Pons (tissue), 1 donor: ENCODE measurements at places on chromosomes 6 and 20.

DNA sequence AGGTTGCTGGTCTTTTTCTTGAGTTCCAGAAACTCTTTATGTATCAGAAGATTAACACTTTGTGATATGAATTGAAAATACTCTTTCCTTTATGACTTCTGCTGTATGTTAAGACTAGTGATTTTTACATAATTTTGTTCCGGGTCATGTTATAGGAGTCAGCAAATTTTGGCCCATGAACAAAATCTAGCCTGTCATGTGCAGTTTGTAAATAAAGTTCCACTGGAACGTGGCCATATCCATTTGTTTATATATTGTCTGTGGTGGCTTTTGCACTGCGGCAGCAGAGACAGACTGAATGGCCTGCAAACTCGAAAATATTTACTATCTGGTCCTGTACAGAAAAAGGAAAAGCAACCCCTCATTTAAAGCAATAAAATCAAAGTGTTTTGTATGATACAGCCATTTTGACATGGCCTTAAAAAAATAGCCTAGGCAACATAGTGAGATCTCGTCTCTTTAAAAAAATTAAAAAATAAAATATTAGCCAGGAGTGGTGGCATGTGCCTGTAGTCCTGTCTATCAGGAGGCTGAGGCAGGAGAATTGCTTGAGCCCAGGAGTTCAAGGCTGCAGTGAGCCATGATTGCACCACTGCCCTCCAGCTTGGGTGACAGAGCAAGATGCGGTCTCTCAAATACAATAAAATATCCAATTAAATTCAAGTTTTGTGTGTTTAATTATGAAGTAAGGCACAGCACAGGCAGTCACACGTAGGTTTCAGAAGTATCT, 36.9 kb downstream of the SNX9 start:
- no peak for DNase-seq

DNA sequence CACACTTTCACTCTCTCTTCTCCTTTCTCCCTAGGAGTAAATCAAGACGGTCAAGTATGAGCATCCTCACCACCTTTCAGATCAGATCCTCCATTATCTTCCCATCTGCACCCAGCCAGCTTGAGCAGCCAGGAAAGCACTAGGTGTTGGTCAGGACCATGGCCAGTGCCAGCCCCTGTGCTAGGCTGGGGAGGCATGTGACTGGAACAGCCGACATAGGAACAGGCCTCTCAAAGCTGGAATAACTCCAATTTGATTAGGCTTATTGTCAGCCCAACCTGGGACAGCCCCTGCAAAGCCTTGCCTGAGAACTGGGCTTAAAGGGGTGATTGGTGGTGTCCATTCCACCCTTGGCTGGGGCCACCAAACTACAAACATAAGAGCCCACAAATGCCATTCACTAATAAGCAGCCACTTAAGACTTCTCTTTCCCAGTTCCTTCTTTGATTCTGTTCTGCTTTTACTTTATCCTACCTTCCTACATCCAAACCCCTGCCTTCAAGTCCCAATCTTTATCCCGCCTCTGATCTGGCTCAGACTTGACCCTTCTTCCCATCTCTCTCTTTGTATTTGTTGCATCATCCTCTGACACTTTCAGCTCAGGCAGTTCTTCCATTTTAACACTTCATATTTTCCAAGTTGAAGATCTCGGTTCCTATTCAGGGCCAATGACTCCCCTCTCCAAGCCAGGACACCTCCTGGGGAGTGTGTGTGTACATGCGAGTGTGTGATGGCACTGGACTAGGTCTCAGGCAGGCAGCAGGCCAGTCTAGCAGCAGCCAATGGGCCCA, 4.5 kb upstream of the TREM2 start:
- DNase-seq: no peak

GRCh38 chr6:42758756-42759430, 13.0 kb upstream of the TBCC start:
- DNase-seq: no peak

DNA sequence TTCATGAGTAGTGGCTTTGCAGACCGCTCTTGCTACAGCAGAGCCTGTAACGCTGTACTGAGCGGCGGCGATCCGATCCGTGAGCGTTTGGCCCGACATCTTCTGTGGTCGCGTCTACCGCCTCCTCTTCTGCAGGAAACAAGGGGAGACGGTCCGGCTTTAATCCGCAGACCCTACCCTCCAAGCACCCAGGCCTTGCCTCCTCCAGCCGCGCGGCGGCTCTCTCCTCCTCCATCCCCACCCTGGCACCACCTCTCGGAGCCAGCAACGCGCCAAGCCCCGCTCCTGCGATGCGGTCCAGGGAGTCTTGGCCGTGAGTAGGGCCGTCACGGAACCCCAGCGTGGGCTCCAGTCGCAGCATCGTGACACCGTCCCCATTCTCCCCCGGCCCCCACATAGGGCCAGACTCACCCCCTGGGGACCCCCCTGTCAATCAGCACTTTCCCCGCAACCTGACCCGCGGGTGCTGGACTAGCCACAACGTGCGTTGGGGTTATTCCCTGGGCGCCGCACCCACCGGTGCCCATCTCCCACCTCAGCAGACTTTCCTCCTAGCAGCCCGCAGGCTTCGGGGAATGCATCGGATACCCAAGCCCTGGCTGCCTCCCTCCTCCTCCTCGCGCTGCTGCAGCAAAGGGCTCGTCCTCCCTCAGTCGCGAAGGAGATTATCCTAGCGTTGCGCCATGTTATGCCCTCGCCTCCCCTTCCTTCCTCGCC, 914 bp downstream of the SNAP91 start:
- DNase-seq: peak; percentile 27

- no peak for DNase-seq
Measured at GRCh38 chr6:42349753-42350511, 101.8 kb downstream of the TRERF1 start.

- peak; percentile 41 for DNase-seq
Measured at GRCh38 chr20:23631981-23632710, 5.6 kb downstream of the CST3 start.

DNA sequence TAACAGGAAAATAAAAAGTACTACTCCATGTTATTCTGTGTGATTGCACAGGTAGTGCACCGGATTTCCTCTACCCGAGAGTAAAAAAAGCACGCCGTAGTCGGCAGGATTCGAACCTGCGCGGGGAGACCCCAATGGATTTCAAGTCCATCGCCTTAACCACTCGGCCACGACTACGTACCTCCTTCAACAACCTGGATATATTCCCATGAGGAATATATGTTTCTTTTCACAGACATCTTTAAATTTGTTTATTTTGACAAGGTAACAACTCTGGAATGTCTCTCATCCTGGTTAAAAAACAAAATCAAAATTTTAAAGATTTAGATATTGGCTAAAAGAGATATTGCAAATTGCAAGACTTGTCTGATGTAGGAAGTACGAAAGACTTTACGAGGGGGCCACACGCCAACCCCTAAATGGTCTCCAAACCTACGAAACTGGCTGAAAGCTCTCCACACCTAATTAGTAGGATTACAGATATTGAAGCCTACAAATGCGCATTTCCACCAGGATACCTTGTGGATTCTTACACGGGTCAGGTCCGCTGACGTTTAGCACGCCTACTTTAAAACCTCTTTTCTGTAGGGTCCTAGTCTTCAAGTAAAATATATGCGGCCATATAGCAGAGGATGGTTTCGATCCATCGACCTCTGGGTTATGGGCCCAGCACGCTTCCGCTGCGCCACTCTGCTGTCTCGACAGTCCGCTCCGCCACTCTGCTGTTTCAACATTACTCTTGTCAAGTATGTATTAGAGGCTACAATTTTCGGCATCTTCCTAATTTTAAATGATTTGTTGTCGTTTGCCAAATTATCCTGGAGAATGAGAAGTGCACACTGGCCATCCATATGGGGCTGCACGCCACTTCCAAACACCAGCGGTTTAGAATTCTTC, 52.2 kb upstream of the BTN3A2 start:
- DNase-seq: peak; percentile 88
